ENCODE measurements at places on chromosomes 4 and X.
A peak's percentile ranks its signal among the peaks of the same experiment; 100 is the strongest.

- DNase-seq = peak; percentile 17
Measured at GRCh38 chr4:133147921-133148689, 989 bp upstream of the PCDH10 start.

GRCh38 chr4:173001571-173001970 is 167.0 kb upstream of the GALNT7 start:
- no peak for DNase-seq

DNA sequence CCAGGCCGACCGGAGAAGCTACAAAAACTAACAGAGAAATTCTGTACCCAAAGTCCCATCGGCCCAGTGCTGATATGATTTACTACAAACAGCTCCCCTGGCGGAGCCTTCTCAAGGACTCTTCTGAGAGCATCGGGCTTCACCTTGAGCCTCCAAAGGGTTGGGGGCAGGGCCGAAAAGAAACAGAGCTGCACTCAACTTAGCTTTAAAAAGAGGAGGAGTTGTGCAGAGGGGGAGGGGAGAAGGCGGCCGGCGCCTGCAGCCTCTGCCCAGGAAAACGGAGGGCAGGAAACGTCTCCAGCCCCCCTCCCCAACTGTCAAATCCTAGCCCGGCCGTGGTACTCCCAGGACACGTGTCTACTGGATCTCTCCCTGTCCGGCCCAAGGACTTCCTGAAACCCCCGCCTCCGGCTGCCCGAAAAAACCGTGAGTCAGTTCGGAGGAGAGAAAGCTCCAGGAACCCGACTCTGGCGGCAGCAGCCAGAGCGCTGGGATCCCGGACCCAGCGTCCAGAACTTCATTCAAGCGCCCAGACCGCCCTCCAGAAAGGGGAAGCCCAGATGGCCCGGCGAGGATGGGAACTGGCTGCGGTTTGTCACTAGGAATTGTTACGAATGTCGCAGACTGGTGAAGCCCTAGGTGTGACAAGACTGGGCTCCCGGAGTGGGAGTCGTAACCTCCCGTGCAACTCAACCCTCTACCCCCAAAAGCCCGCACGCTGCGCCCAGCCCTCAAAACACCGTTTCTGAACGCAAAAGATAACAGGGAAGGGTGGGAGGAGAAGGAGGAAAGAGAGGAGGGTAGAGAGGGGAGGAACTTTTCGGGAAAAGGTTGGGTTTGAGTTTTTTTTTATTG is 973 bp downstream of the ADAMTS3 start:
- peak; percentile 97 for DNase-seq

GRCh38 chr4:87044511-87045233 is 109.9 kb downstream of the AFF1 start:
- DNase-seq = no peak

- DNase-seq = no peak
Measured at GRCh38 chrX:115602308-115602707, 41.3 kb downstream of the PLS3 start.

- no peak for DNase-seq
Measured at GRCh38 chr4:54712206-54712605, 54.4 kb downstream of the KIT start.

DNA sequence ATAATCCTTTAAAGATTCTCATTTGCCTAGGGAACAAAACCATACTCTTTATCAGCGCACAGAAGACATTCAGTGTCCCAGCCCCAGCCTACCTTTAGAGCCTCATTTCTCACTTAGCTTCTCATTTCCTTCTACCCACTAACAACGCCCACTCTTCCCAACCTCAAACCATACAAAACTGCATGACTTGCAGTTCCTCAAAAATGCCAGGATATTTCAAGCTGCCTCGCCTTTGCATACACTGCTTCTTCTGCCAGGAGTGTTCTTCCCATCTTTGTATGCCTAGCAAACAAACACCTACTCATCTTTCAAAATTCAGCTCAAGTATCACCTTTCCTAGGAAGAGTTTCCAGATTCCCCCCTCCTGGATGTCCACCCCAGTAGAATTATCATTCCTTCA is 129.9 kb upstream of the ADGRL3 start:
- DNase-seq = no peak

DNA sequence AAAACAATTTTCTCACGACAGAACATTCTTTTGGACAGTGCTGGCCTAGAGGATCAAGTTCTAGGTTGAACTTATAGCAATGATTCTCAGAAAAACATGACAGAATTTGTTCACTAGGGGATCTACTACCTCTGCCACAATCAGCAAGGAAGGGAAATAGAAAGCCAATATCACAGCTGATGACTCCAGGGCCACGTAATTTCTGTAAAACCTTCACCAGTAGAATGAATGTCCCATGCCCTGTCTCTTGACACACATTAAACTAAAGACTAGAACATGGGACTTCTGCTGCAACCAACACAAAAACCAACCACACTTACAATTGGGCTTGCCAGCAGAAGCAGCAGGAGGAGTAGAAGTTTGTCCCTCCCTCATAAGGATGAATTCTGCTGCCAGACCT is 86.0 kb upstream of the NPFFR2 start:
- no peak for DNase-seq

- DNase-seq = no peak
Measured at GRCh38 chr4:86853209-86853608, 4.0 kb upstream of the SLC10A6 start.

DNA sequence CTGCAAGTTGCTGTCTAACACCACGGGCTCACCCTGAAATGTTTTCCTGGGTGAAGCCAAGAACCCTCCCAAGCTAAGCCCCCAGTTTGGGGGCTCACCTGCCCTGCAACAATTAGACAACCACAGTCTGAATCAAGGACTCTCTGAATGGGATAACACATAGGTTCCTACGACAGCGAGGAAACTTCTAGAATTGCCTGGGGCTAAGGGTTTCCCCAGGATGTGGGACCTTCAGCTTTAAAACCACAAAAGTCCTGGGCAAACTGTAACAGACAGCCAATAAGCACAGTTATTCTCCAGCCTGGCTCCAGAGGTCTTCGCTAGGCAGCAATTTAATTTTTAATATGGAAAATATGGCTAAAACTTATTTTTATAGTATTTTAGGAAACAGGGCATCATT is 162.6 kb downstream of the PRKX start:
- no peak for DNase-seq

- no peak for DNase-seq
Measured at GRCh38 chr4:87029356-87029755, 94.5 kb downstream of the AFF1 start.

GRCh38 chr4:154132406-154132805 is 343.5 kb upstream of the SFRP2 start:
- no peak for DNase-seq

DNA sequence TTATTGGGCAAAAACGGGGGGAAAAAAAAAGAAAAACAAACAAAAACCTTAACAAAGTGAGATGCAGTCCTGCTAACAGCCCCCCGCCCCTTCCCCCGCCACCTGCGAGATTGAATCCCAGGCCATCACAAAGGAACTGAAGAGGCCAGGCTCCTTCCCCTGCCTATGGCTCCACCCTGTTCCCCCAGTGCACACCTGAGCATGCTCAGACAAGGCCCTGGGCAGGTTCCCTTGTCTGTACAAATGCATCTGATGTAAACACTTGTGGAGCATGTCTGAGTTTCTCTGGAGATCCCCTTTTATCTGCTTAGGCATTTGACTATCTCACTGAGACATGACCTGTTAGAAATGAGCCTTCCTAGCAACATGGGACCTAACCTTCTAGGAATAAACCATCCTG is 983.7 kb upstream of the PABPC4L start:
- no peak for DNase-seq

DNA sequence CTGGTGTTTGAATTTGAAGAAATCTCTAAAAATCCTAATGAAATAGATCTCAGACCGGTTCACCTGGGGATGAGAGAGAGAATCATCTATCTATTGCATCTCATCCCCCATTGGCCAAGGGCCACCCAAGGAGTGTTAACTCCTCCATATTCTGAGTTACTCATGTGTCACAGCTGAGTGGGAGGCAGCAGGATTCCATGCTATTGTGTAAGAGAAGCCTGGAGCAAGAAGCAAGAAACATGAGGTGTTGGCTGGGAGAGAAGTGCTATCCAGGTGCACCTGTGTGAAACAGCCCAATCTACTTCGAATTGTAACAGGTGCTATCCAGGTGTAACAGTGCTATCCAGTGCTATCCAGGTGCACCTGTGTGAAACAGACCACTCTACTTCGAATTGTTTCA is 150.3 kb upstream of the MAOA start:
- DNase-seq = peak; percentile 37
